NCI-H82 (cell line): ENCODE measurements at places on chromosomes 4 and X.

- DNase-seq = no peak
Measured at GRCh38 chrX:31580726-31581125, 508.9 kb upstream of the FTHL17 start.

- no peak for DNase-seq
Measured at GRCh38 chrX:39767446-39767845, 330.3 kb downstream of the BCOR start.

DNA sequence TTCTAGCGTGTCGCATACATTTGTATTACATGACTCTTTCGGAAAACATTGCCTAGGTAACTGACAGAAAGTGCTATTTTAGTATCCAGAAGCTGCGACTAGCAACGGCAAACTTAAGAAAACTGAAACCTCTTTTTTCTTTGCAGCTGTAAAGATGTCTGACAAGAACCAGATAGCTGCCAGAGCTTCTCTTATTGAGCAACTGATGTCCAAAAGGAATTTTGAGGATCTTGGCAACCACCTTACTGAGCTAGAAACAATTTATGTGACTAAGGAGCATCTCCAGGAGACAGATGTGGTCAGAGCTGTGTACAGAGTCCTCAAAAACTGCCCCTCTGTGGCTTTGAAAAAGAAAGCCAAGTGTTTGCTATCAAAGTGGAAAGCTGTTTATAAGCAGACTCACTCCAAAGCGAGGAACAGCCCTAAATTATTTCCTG, 9.4 kb downstream of the TCEANC start:
- no peak for DNase-seq

DNA sequence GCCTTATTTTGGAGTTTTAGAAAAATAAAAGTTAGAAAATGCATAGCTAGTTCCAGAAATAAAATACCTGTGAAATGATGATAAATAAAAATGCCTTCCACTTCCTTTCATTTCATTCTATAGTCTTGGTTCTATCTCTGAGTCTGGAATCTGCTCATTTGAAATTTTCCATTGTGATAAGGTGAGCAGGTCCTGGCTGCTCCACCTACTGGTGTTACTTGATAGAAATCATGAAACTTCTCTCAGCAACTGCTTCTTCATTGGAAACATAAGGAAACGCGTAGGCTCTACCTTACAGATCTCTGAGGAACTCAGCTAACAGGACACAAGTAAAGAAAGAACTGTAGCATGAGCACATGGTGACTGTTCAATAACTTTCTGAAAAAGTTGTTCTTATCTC, 141.8 kb downstream of the DCHS2 start:
- peak; percentile 24 for DNase-seq

GRCh38 chrX:17964871-17965270, 103.8 kb upstream of the RAI2 start:
- no peak for DNase-seq

DNA sequence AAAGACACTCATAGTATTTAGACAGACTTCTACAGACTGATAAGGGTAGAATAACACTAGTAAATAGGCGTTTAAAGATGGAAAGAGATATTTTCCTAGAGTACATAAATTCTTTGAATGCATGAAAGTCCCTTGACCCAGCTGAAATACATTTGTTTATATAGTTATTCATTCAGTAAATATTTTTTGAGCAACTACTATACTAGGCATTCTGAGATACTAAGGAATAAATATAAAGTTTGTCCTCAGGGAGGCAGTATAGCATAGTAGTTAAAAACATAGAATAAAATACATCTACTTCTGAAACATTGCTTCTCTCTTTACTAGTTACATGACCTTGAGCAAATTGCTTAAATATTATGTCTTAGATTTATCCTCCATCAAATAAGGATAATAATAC, 27.4 kb downstream of the HMGN5 start:
- DNase-seq = peak; percentile 50

GRCh38 chr4:3829956-3830773, 64.0 kb downstream of the ADRA2C start:
- peak; percentile 94 for DNase-seq

DNA sequence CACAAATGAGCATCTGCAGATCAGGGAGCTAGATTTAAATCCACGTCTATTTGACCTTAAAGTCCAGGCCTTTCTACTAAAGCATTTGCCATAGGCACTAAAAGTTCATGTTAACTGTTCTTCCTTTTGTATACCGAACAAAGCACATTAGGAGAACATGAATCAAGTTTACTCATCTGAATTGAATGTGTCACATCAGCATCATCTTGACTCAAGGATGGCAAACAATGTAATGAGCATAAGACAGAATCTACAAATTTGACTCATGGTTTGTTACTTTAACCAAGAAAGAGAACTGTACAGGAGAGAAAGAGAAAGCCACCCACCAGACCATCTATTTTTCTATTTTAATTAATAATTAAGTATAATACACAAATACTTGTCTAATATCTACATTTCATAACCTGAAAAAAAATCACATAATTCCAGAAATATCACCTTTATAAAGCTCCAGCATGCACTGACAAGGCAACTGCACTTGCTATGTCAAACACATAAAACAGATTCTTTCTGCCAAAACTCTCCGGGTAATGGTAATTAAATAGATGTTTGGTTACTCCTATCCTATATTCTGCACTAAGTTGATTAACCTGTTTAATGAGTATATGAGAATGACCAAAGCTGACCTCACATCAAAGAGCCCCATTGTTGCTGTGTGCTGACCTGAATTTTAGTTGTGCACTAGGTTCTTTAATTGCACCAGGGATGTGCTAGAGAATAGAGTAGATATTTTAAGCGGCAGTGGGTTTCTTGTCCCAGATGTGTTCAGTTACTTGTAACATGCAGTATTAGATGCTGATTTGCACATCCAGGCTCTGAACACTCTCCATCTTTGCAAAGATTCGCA, 42.5 kb upstream of the LEF1 start:
- no peak for DNase-seq

DNA sequence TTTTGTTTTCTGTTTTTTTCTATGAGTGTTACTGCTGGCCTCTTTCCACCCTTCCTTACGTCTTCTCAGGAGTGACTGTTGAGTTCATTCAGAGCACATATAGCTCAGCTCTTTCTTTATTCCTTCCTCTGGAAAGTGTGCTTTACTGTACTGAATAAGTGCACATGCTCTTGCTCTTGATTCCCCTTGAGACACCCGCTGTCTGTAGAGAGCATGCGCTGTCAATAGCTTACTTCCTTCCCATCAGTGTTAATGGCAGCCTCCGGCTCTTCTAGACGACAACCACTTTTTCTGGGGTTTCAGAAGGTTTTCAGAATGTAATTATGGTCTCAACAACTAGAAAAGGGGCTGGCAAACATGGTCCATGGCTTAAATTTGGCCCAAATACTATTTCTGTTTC, 504.9 kb downstream of the C4orf33 start:
- no peak for DNase-seq

- no peak for DNase-seq
Measured at GRCh38 chr4:34732176-34732950, 1512.0 kb downstream of the ARAP2 start.

- DNase-seq = no peak
Measured at GRCh38 chr4:108794136-108794535, 31.3 kb upstream of the ETNPPL start.

DNA sequence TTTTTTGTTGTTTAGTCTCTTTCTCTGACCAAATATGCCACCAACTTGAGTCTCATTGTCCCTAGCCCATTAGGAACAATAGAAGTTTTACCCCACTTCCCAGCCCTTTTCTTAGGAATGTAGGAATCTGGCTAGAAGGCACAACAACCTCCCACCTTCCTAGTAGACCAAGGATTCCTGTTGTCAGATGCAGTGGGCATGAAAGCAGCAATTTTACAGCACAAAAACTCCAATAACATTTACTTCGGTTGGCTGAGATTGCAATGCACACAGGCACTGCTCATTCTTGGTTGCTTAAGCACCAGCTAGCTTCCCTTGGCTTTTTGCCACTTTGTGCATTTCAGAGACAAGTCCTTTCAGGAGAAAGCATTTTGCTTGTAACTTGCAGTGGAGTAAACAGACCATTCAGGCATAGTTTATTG, 312.8 kb downstream of the TENM3 start:
- no peak for DNase-seq

DNA sequence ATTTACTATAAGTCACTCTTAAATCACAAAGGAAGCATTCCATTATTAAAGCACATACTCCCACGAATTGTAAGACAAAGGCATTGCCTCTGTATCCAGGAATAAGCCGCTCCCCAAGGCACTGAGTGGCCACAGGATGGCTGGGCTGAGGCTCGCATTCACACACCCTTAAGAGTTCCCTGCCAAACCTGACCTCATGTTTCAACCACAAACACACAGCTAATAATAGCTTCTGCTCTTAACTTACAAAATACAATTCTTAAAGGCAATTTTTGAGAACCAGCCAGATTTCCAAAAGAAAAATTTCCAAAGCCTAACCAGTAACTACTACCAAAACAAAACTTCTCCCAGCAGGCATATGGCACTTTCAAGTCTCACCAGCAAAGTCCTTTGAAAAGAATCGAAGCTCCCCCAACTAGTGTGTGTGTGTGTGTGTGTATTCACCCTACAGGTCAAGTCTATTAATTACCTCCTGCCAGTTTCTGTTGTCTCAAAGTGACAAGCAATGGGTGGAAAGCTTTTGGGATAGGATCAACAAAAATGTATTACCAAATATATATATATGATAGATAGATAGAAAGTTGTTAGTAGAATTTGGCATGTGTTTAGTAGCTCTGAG, 36.0 kb downstream of the ARHGAP6 start:
- no peak for DNase-seq

DNA sequence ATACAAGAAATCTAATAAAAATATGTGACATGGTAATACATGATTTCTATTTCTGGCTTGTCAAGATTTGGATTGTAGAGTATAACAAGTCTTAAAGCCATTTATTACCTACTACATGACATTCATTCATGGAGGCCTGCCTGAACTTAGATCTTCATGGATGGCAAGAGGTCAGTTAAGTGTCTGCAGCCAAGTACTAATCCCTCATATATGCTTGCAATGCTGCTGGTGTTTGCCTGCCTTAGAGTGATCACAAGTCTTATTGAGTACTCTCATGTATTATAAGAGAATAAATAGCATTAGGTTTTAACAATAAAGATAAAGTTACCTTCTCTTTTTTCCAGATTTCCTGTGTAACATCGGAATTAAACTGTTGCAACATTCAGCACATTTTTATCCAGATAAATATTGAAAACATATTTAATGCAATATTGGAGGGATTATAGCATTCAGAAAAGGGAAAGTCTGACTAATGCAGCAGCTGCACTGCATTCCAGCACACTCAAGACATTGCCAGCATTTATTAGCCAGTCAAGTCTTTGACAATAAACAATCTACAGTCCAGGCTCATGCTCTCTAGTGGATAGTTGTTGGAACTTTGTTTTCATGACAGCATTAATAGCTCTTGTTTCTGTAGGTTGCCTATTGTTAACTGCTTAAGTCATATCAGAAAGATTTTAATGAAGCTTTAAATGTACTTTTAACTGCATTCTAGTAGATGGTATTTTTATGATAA, 737.1 kb downstream of the FAT4 start:
- DNase-seq = no peak

- peak; percentile 53 for DNase-seq
Measured at GRCh38 chrX:111168314-111168713, 72.3 kb downstream of the PAK3 start.

- no peak for DNase-seq
Measured at GRCh38 chrX:23364416-23364815, 29.8 kb downstream of the PTCHD1 start.

- no peak for DNase-seq
Measured at GRCh38 chr4:176850436-176850835, 57.7 kb upstream of the VEGFC start.

DNA sequence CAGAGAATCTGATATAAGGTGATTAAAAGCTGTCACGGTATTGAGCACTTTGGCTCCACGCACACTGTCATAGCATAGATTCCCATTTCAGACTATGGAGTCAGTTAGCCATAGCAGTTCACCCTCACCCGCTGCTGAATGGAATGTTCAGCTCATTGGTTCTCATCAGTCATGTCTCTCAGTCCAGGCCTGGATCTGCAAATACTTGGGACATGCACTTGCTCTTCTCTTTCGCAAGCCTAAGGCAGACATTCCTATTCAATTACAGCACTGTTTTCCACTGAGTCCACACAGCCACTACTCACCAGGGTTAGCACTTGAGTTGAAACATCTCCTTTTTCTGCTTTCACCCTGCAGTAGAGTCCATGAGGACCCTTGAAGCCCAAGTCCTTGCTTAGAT, 30.6 kb upstream of the SCML1 start:
- DNase-seq = no peak

DNA sequence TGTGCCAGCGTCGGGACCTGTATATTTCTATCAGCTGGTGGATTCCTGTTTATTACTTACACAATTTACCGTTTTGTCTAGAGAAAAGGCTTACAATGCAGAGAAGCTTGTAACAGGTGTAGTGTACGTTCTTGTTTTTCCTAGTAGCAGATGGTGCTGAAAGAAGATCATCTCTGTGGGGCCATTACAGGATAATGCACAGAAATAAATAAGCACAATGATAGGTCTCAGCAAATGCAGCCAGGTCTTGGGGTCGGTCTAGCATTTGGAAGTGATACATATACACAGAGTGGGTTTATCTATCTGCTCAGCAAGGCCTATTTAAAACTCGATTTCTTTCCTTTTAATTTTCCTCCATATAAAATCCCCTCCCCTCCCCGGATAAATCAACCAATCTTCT, 180.9 kb upstream of the LCORL start:
- peak; percentile 85 for DNase-seq

DNA sequence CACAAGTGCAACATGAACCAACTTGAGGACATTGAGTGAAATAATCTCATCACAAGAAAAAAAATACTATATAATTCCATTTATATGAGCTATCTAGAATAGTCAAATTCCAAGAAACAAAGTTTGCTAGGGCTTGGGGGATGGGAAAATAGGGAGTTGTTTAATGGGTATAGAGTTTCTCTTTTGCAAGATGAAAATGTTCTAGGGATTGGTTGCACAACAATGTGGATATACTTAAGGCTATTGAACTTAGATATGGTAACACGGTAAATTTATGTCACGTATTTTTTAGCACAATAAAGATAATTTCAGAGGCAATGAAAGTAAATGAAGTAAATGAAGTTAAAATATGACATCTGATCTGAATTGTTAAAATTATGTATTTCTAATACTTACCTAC, 7.9 kb downstream of the MFSD8 start:
- no peak for DNase-seq

DNA sequence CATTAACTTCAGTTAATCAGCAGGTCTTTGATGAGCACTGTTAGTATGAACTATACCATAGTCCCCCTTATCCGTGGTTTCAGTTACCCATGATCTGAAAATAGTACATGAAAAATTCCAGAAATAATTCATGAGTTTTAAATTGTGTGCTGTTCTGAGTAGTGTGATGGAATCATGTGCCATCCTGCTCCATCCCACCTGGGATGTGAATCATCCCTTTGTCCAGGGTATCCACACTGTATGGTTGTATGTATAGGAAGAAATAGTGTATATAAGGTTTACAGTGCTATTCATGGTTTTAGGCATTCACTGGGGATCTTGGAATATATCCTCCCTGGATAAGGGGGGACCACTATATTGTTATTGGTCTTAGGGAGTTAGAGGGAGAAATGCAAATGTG, 24.5 kb downstream of the ARHGAP10 start:
- no peak for DNase-seq

- DNase-seq = no peak
Measured at GRCh38 chr4:105068516-105068915, 78.2 kb upstream of the TET2 start.
